Thymus (tissue), 14 donors: ENCODE measurements at places on chromosomes 2 and 18. TPM values are rescaled to one million over a fixed set of nuclear protein-coding genes. Genes with fewer than 3 reads are reported as not detected.
A peak's percentile ranks its signal among the peaks of the same experiment; 100 is the strongest.

AQP4 gene
- total RNA-seq, result 0.24 TPM

CNRIP1 gene
- 3.8 TPM for total RNA-seq

LCT gene
- 1.1 TPM for total RNA-seq

BOK gene
- total RNA-seq, result 2.5 TPM

TEX44 gene
- not detected for total RNA-seq

FAM117B gene
- total RNA-seq, result 5.7 TPM

CHRND gene
- total RNA-seq, result 0.57 TPM

SPDYA gene
- 0.47 TPM for total RNA-seq

CXCR4 gene
- 198 TPM for total RNA-seq

SOWAHC gene
- 7.3 TPM for total RNA-seq

PER2 gene
- 3.0 TPM for total RNA-seq

GRCh38 chr2:66507673-66508201, 72.8 kb downstream of the MEIS1 start:
- H3K4me3 ChIP-seq, result no peak overlapping the region
- no peaks in the 10 kb centered on the region for H3K36me3 ChIP-seq
- no peaks in the 10 kb centered on the region for H3K27me3 ChIP-seq
- H3K4me1 ChIP-seq, result peaks cover 11% of the 10 kb centered on the region
- no peak for DNase-seq

- DNase-seq, result no peak
- peaks cover 3% of the 10 kb centered on the region for H3K4me1 ChIP-seq
- H3K4me3 ChIP-seq, result no peak overlapping the region
- no peak overlapping the region for H3K27ac ChIP-seq
Measured at GRCh38 chr2:238445409-238446190, 18.9 kb downstream of the ASB1 start.

- no peaks in the 10 kb centered on the region for H3K27me3 ChIP-seq
- no peaks in the 10 kb centered on the region for H3K36me3 ChIP-seq
- DNase-seq, result no peak
- no peak overlapping the region for H3K27ac ChIP-seq
- no peaks in the 10 kb centered on the region for H3K4me1 ChIP-seq
- no peak overlapping the region for H3K4me3 ChIP-seq
Measured at GRCh38 chr2:222603501-222603900, 52.4 kb downstream of the FARSB start.

GRCh38 chr2:19769513-19769912, 132.3 kb downstream of the TTC32 start:
- no peak overlapping the region for H3K27ac ChIP-seq
- no peaks in the 10 kb centered on the region for H3K36me3 ChIP-seq
- H3K4me1 ChIP-seq, result peaks cover 3% of the 10 kb centered on the region

- no peak for DNase-seq
- H3K4me1 ChIP-seq, result no peaks in the 10 kb centered on the region
- H3K27ac ChIP-seq, result no peak overlapping the region
- H3K27me3 ChIP-seq, result no peaks in the 10 kb centered on the region
- H3K36me3 ChIP-seq, result no peaks in the 10 kb centered on the region
- H3K4me3 ChIP-seq, result no peak overlapping the region
Measured at GRCh38 chr2:41496908-41497307, 550.9 kb upstream of the PKDCC start.

DNA sequence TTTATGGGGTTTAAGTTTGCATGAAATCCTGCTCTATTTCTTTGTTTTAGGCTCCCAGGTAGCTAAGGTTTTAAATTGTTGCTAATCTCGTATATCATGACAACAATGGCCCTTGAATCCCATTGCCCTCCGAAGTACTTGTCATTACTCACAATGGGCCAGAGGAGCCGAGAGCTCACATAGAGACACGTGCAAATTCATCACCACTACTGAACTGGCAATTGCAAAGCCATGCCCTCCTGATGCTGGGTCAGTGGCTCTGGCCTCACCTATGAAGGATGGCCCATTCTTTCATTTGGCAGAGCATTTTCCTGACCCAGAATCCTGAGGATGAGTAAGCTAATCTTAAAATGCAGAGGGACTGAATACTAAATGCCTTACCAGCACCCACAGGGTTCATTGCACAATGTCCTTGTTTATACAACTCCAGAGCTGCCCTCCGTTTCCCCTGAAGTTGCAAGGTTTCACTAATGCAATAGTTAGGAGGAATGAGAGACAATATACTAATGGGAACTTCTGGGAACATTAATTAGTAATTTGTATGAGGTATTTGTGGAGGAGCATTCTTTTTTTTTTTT, 71.6 kb upstream of the GAREM1 start:
- H3K4me3 ChIP-seq, result no peak overlapping the region
- no peaks in the 10 kb centered on the region for H3K36me3 ChIP-seq
- H3K4me1 ChIP-seq, result no peaks in the 10 kb centered on the region
- H3K27me3 ChIP-seq, result no peaks in the 10 kb centered on the region
- H3K27ac ChIP-seq, result no peak overlapping the region

DNA sequence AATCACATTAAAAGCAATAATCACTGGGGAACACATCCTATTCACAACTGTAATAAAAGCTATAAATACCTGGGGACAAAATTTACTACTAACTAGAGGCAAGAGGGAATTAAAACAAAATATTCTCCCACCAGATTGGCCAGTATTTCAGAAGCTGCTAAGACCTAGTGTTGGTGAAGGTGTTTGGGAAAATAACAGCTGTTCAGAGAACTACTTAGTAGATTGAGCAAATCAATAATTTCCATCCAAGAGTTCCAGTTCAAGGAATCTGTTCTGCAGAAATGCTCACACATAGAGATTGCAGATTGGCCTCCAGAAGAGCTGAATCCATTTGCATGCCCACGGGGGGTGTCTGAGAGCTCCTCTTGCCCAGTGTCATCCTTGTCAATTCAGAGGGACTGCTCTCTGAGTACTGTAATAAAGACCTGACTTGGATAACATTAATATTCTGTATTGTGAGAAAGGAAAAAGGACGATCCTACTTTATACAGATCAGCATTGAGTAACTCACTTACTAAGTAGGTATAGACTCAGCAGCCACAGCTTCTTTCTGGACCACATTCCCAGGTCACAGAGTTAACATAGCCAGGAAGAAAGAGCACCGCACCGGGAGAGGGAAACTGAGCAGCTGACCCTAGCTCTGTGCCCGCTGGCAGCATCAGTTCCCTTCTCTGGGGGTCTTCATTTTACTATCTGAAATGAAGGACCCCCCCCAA, 5.6 kb downstream of the TUBB6 start:
- peaks cover 16% of the 10 kb centered on the region for H3K27me3 ChIP-seq
- DNase-seq, result no peak
- H3K4me1 ChIP-seq, result no peaks in the 10 kb centered on the region
- H3K27ac ChIP-seq, result no peak overlapping the region

DNA sequence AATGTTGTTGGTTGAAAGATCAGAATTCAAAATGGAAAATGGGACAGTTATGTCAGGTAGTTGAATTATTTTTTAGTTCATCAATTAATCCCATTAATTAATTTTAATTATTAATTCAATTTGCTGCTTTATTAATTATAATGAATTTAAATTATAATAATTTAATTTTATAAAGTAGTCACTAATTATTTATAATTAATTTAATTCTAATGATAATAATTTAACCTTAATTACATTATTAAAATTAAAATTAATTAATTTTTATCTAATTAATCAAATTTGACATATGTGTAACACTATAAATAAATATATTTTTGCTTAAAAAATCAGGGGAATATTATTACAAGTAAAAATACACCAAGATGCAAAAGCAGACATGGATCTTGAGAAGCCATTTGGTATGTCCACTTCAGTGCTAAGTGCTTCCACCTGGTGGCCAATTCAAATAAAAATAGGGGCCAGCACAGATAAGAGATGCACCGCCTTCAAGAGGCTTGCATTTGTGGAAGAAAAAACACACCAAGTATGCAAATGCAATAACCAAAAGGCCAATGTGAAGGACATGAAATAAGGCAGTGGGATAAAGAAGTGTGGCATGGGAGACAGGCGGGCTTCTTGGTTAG, 73.2 kb downstream of the MBP start:
- DNase-seq, result no peak
- peaks cover 20% of the 10 kb centered on the region for H3K4me1 ChIP-seq
- no peak overlapping the region for H3K27ac ChIP-seq
- peaks cover 3% of the 10 kb centered on the region for H3K27me3 ChIP-seq

DNA sequence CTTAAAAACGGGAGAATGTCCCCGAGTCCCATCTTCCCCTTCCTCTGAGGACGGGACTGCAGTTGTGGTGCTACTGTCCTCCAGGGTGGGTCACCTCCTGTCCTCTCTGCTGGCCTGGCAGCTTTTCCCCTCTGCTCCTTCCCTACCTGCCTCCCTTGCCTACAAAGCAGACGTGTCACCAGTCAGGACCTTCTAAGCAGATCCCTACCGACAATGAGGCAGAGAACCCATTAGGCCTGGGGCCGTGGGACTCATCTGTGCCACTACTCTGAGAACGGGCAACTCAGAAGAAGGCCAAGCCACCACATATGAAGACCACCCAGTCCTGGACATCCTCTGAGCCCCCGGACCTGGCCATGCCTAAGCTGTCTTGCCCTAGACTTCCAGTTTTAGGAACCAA, 103.0 kb upstream of the TEX51 start:
- no peak overlapping the region for H3K4me3 ChIP-seq
- no peaks in the 10 kb centered on the region for H3K36me3 ChIP-seq
- H3K4me1 ChIP-seq, result no peaks in the 10 kb centered on the region
- DNase-seq, result no peak
- H3K27me3 ChIP-seq, result no peaks in the 10 kb centered on the region
- no peak overlapping the region for H3K27ac ChIP-seq

GRCh38 chr2:3522961-3523421, 3.7 kb upstream of the ADI1 start:
- H3K36me3 ChIP-seq, result no peaks in the 10 kb centered on the region
- H3K4me1 ChIP-seq, result peaks cover 17% of the 10 kb centered on the region
- no peak overlapping the region for H3K4me3 ChIP-seq
- H3K27ac ChIP-seq, result no peak overlapping the region

- H3K36me3 ChIP-seq, result no peaks in the 10 kb centered on the region
- DNase-seq, result no peak
- H3K27me3 ChIP-seq, result no peaks in the 10 kb centered on the region
- H3K27ac ChIP-seq, result no peak overlapping the region
- H3K4me3 ChIP-seq, result no peak overlapping the region
Measured at GRCh38 chr2:216974321-216975302, 114.7 kb upstream of the TNP1 start.

DNA sequence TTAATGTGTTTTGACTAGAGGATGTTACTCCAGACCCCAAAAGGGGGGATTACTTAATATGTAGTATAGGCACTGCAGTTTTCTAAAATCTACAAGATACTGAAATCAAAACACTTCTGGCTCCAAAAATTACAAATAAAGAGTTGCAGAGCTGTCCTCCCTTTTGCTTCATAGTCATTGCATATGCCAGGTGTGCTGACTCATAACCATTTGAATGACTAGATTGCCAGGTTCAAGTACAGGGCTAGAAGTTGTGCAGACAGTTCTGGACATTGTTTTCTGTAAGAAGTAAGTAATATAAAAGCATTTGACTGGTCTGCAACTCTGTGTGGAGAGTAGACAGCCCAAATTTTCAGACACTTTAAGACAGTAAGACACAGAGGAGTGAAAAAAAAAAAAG, 6.7 kb downstream of the CWC22 start:
- H3K36me3 ChIP-seq, result peaks cover 3% of the 10 kb centered on the region
- H3K4me3 ChIP-seq, result no peak overlapping the region

DNA sequence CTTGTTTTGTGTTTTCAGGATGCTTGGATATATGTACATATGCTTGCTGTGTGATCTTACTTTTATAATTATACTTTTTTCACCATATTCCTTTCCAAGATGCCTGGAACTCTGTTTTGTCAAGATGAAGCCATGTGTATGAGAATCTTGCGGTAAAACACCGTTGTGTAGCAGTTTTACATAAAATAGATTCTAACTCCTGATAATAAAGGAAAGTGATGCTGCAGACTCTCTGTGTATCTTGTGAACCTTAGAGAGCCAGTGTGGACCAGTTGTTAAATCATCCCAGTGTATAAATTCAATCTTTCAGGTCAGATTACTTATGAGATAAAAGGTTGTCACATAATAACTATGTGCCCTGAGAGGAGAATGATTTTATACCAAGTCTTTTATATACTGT, 12.5 kb upstream of the ITGA4 start:
- H3K27me3 ChIP-seq, result no peaks in the 10 kb centered on the region
- H3K4me1 ChIP-seq, result peaks cover 46% of the 10 kb centered on the region
- H3K4me3 ChIP-seq, result no peak overlapping the region
- H3K27ac ChIP-seq, result peak overlapping the region; percentile 72

DNA sequence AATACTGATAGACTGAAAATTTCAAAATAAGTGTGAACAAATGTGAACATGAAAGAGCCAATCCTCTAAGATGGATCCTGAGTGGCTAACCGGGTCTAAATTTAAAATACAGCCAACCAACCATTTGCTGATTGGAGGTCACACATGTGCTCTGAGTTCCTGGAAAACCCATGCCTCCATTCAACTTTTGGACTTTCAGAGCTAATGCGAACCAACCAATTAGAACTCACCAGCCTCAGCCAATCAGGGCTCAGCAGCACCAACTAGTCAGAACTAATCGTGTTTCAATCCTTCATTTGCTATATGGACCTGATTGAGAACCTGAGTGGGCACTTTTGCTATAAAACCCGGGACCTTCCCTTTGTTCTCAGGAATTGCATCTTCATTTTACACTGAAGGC, 111.5 kb downstream of the MEP1B start:
- H3K27ac ChIP-seq, result no peak overlapping the region
- H3K4me3 ChIP-seq, result no peak overlapping the region
- no peaks in the 10 kb centered on the region for H3K4me1 ChIP-seq
- DNase-seq, result no peak

- no peak overlapping the region for H3K27ac ChIP-seq
- no peaks in the 10 kb centered on the region for H3K4me1 ChIP-seq
- DNase-seq, result no peak
- H3K4me3 ChIP-seq, result no peak overlapping the region
Measured at GRCh38 chr18:67381608-67382150, 134.8 kb downstream of the DSEL start.

DNA sequence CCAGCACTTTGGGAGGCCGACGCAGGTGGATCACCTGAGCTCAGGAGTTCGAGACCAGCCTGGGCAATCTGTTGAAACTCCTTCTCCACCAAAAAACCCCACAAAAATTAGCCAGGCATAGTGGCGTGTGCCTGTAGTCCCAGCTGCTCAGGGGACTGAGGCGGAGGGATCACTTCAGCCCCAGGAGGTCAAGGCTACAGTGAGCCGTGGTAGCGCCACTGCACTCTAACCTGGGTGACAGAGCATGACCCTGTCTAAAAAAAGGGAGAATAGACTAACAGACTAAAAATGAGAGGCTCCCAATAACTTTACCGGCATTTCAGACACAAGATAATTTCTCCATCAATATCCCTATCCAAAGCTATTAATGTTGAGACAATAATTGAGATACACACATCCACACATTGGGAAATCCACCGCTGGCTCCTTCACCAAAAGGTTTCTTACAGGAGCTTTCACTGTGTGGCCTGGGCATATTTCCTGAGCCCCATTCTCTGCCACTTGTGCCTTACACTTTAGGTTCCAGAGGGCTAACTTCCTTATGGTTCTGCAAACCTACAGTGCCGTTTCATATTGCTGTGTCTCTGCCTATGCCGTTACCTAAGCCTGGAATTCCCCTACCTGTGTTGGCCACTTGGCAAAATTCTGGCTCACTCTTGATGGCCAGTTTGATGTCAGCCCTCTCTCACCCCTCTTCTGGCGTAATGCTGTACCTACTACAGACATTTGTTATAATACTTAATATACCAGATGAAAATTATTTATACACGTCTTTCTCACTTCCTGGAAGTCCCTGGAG, 115.8 kb upstream of the ZFP36L2 start:
- no peak overlapping the region for H3K4me3 ChIP-seq
- no peaks in the 10 kb centered on the region for H3K4me1 ChIP-seq
- no peaks in the 10 kb centered on the region for H3K27me3 ChIP-seq
- peaks cover 7% of the 10 kb centered on the region for H3K36me3 ChIP-seq
- H3K27ac ChIP-seq, result no peak overlapping the region
